ENCODE measurements at places on chromosomes 4 and X.

GRCh38 chr4:62548108-62548524 lies 1348.0 kb downstream of the ADGRL3 start:
- DNase-seq = no peak

DNA sequence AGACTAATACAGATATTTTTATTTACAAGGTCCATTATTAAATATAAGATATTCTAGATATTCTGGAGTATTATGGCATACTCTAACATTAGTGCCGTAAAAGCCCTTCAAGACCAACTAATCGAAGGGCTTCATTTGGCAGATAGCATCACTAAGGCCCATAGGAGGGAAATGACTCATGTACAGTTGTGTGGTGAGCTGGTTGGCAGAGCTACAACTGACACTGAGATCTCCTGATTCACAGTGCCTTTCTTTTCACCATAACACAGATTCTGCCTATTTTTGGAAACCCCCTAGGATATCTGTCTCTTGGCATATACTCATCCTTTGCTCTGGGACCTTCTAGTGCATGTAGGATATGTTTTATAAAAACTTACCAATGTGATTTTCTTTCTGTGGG lies 201.7 kb upstream of the AFF2 start:
- no peak for DNase-seq

GRCh38 chr4:1961038-1961437 lies 47.7 kb downstream of the NELFA start:
- DNase-seq = no peak

- DNase-seq = no peak
Measured at GRCh38 chr4:25590171-25590570, 65.5 kb upstream of the SLC34A2 start.

DNA sequence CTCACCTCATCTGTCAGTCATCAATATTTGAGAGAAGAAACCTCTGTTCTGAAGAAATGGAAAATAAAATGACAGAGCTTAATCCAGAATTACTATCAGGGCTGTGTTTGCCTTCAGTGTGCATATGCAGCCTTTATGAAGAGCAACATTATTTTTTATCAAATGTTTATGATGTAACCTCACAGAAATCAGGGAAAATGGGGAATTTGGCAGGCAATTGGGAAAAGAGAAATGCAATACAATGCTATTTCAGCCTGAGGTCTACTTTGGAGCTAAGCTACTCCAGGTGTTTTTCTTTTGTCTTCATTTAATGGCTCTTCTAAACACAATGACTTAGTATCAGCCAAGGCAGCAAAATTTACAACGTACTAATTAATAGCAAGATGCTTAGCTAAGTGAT lies 241.1 kb upstream of the TET2 start:
- no peak for DNase-seq

DNA sequence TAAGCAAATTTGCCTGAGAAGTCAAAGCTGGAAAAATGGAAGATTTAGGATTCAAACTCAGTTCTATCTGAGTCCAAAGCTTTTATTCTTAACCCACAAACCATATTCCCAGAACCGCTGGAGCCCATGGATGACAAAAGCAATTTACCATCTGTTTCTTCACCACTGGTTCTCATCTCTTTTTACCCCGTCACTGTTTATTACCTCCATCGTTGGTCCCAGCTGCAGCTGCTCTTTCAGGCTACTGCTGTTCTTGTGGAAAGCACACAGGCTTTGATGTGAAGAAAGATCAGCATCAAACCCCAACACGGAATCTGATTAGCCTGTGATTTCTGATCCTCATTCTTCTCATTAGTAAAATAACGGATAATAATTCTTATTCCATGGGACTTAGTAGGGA lies 9.5 kb downstream of the FBXO8 start:
- DNase-seq = no peak

DNA sequence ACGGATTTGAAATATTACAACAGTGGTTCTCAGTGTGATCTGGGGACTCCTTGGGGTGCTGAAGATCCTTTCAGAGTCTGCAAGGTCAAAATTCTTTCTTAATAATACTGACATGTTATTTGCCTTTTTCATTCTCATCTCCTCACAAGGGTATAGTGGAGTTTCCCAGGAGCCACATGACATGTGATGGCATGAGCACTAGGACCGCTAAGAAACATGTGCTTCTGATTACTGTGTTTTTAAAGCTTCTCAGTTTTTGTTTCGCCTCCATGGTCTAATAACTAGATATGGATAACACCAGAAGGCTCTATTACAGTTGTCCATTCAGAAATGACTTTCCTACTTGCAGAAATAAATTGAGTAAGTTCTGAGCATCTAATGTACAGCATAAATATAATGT lies 156.1 kb downstream of the RAB28 start:
- no peak for DNase-seq

DNA sequence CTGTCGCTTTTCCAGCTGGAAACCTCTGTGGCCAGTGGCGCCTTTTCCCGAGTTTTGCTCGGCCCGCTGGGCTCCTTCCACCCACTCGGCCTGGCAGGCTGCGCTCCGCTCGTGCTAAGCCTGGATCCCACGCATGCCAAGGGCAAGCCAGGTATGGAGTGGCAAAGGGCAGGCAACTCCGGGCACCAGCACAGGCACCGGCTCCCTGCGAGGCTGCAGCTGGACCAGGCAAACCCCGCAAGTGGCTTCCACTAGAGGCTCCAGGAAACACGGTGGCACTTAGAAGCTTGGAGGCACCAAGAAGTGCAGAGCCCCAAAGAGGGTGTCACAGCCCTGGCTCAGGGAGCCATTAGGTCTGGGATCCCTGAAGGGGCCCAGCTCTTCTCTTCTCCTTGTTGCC lies 59.5 kb downstream of the PPA2 start:
- no peak for DNase-seq

DNA sequence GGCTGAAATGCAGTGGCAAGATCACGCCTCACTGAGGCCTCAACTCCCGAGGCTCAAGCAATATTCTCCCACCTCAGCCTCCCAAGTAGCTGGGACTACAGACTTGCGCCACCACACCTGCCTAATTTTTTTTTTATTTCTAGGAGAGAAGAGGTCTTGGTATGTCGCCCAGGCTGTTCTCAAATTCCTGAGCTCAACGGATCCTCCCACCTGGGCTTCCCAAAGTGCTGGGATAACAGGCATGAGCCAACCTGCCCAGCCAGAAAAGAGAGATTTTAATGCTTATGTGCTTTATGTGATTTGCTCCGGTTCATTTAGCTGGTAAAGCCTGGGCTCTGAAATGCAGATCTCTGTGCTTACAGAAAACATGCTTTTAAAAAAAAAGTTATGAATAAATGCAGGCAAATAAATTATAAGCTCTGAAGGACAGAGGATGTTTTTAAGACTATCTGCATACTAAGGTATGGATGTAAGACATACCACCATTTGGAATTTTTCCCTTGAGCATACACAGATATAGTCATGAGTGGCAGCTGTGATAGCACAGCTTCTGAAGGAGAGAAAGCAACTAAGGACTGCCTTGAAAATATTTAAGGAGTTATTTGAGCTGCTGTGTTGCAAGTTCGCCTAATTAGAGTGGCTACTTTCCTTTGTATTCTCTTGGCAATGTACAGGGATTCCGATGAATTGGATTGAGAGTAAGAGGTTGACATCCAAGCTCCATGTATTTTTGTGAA lies 13.8 kb downstream of the GUCY1B1 start:
- DNase-seq = no peak

- no peak for DNase-seq
Measured at GRCh38 chr4:128564081-128564630, 245.3 kb upstream of the JADE1 start.

- peak; percentile 39 for DNase-seq
Measured at GRCh38 chr4:153785910-153786721, 2.8 kb downstream of the SFRP2 start.

DNA sequence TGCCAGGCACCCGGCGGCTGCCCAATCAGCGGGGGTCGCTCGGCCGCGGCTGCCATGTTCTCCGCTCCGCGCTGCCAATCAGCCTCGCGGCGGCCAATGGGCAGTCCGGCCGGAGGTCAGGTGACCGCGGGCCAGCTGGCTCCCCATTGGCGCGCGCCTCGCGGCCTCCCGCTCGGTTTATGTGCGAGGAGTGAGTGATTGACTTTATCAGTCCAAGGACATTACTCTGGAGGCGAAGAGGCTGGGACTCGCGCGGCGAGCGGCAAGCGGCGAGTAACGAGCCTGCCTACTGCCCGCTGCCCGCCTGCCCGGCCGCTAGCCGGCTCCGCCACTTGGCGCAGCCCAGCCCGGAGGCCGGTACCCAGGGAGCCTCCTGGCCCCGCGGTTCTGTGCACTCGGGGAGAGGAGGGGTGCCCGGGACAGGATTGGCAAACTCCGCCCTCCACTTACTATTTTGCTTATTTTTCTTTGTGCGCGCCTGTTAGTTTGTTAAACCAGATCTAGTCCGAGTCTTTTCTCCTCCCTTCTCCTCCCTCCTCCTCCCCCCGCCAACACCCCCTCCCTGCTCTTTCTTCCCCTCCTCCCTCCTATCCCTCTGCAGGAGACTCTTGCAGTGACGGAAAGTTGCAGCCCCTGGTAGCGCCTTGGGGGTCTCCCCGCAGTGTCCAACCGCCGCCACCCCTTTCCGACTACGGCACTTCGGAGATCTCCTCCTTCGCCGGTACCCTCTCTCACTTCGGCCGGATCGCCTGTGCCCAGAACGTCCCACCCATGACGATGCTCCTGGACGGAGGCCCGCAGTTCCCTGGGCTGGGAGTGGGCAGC lies at the start of gene ZIC3:
Gene ZIC3 (plus strand): TSS at position 207 of the 825 bp plus-strand sequence. CDS start 565 bp downstream, at position 772.
- no peak for DNase-seq

- no peak for DNase-seq
Measured at GRCh38 chr4:24411806-24412205, 172.5 kb downstream of the DHX15 start.

GRCh38 chrX:17994429-17994828 lies 133.3 kb upstream of the RAI2 start:
- no peak for DNase-seq

GRCh38 chr4:95833711-95834194 lies 6.1 kb upstream of the PDHA2 start:
- no peak for DNase-seq

DNA sequence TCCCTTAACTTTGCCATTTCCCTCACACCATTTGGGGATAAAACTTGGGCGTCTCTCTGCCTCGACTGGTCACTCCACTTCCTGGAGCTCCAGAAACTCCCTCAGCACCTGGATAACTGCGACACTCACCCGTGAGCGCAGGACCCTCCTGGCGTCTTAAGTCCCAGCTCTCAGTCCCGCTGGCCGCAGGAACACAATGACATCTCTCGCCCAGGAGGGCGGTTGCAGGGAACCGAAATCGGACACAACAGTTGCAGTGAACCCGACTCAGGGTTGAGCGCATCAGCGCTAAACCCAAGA lies 370.9 kb upstream of the SMIM31 start:
- no peak for DNase-seq

- DNase-seq = no peak
Measured at GRCh38 chr4:147749811-147750321, 18.0 kb downstream of the ARHGAP10 start.

GRCh38 chr4:44056721-44057151 lies 391.9 kb downstream of the KCTD8 start:
- DNase-seq = no peak

GRCh38 chr4:52546449-52546848 lies 112.7 kb downstream of the USP46 start:
- DNase-seq = no peak

DNA sequence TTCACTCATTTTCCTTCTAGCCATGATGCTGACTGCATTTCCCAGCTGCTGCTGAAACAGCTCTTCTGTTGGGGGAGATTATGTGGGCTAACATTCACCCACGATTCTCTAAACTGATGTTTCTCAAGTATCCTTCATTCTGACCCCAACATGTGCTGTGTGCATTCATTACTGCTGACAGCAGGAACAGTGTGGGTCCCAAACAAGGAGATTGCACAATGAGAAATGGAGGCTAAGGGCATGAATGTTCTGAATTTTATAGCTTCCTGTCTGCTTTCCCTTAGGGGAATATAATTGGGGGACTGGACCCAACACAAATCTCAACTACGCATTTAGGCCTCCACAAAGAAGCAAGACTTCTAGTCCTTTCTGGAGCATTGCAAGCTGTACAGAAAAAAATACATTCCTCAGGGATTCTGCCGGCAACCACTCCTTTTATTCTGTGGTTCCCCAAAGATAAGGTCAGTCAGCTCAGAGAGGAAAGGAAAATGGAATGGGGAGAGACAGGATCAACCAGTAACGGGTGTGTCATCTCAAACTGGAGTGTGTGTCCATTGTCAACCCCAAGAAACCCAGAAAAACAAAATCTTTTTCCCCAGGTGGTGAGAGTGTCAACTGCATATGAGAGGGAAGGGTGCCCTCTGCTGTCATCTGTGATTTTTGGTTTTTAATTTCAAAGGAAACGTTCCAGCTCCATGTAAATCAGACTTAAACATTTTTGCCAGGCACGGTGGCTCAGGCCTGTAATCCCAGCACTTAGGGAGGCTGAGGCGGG lies 81.5 kb upstream of the EGFL6 start:
- DNase-seq = peak; percentile 46

DNA sequence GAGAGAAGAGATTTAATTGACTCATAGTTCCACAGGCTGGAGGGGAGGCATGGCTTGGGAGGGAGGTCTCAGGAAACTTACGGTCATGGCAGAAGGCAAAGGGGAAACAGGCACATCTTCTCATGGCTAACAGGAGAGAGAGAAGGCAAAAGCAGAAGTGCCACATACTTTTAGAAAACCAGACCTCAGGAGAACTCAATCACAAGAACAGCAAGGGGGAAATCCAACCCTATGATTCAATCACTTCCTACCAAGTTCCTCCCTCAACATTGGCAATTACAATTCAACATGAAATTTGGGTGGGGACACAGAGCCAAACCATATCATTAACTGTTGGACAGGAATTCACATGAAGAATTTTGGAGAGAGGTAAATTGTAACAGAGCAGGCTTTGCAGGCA lies 485.3 kb upstream of the PITX2 start:
- DNase-seq = no peak

GRCh38 chrX:71541210-71542022 lies 8.5 kb downstream of the OGT start:
- no peak for DNase-seq

- DNase-seq = no peak
Measured at GRCh38 chr4:161466316-161466715, 697.5 kb downstream of the FSTL5 start.

DNA sequence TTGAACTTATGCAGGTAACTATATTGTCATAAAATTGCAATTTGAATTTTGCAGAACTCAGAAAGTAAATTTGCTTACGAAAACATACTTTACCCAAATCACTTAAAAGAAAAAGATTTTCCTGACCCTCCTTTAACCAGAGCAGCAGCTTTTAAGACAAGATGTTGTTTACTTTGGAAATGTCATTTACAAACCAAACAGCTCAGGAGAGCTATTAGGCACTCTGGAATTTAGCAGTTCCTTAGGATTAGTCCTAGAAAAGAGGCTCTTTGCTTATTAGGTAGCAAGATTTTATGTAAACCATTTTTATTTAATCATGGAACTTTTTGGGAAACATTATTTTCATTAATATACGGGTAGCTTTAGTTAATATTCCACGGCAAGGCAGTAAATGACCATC lies 765.7 kb upstream of the POU3F4 start:
- no peak for DNase-seq

DNA sequence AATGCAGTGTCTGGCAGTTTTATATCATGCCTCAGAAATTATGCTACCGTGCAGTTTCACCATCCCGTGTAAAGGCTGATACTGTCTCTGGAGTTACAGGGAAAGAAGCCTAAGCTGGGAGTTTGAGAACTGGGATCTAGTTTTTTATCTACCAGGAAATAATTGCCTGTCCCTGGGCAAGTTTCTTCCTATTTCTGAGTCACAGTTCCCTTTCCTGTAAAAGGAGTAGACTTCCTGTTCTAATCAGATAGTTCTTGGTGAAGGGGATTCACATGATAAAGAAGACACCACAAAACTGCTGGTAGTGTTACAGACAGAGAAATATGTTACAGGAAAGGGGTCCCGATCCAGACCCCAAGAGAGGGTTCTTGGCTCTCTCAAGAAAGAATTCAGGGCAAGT lies 17.1 kb downstream of the HERC3 start:
- DNase-seq = no peak

- DNase-seq = no peak
Measured at GRCh38 chr4:113584407-113585150, 177.0 kb downstream of the CAMK2D start.

All from MM.1S (cell line).